ENCODE measurements at places on chromosomes 4 and X.
A peak's percentile ranks its signal among the peaks of the same experiment; 100 is the strongest.

GRCh38 chr4:76897536-76898384, at the start of gene SOWAHB:
Gene SOWAHB, minus strand, starts transcription at chr4:76898144. Its CDS starts 295 bp downstream, at chr4:76897849.
- peak; percentile 24 for DNase-seq

DNA sequence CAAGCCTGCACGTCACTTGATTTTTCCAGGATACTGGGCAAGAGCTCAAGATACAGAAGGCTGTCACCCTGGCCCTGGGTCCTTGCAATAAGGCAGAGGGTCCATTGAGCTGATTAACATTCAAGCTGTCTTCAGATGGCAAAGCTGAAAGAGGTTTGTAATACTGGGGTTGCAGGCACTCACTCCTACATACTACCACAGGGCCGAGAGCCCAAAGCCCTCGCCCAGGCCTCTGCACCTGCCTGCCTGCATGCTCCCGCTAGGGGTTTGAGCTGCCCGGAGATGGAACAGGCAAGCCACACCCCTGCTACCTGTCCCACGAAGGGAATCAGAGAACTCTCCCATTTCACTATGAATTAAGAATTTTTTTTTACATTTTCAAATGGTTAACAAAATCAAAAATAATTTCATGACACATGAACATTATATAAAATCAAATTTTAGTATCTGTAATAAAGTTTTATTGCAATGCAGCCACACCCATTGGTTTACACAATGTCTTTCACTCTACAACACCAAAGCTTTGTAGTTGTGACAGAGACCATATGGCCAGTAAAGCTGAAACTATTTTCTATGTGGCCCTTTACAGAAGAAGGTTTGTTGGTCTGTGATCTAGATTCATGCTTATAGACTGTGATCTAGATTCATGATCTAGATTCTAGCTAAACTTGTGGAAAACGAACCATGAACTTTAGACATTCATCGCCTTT, 530.4 kb upstream of the IGFBP7 start:
- DNase-seq, result no peak

- DNase-seq, result no peak
These were observed 102.0 kb upstream of the PDLIM3 start for GRCh38 chr4:185637163-185637875.

GRCh38 chrX:16604337-16604736, 45.6 kb upstream of the S100G start:
- DNase-seq, result no peak

- peak; percentile 7 for DNase-seq
These were observed 123.7 kb downstream of the STOX2 start for GRCh38 chr4:184028561-184029374.

DNA sequence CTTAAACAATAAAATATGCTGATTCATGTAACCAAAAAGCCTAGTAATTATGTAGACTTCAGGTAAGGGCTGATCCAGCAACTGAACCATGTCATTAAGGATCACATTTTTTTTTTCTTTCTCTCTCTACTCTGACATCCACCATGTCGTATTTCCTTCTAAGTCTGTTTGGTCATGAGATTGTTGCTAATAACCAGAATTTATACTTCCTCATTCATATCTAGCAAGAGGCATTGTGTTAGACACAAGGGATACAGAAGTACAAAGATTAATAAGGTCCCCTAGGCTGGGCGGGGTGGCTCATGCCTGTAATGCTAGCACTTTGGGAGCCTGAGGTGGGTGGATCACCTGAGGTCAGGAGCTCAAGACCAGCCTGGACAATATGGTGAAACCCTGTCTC, 24.1 kb downstream of the PHEX start:
- no peak for DNase-seq

DNA sequence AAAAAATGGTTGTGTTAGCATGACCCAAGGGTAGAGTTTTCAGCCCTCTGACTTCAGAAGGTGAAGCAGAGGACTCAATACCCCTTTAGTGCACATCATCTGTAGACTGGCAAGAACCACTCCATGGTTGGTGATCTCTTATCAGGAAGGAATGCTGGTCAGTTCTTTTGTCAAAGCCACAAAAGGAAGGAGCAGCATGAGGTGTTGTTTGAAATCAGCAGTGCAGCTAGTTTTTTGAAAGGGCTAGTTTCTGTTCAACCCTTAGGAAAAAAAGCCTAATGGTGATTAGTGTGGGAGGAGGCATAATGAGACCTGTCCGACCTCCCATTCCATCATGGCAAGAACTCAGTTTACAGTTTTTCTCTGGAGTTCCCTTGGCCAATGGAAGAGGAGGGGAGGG, 362.0 kb upstream of the CT83 start:
- DNase-seq, result no peak

- no peak for DNase-seq
These were observed 79.2 kb downstream of the USP9X start for GRCh38 chrX:41164449-41164848.

DNA sequence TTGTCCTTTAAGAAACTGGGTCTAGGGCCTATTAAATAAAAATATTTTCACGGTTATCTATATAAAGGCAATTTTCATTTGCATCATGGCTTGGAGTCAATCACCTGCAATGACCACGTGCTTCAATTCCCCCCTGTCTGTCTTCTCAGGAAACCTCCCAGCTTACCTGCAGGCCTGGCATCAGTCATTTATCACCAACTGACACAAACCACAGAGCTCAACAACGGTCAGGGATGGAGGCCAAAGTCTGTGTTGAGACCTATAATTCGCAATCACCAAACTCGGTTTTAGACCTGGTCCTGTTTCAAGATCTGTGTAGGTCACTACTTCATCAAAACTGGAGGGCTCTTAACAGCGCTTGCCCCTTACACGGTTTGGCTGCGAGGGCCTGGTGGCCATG, 1.9 kb downstream of the SLC9A7 start:
- DNase-seq, result no peak
